ENCODE measurements at places on chromosomes 7 and 10.

- DNase-seq: peak; percentile 10
Measured at GRCh38 chr7:116122972-116123595, 87.3 kb upstream of the TES start.

DNA sequence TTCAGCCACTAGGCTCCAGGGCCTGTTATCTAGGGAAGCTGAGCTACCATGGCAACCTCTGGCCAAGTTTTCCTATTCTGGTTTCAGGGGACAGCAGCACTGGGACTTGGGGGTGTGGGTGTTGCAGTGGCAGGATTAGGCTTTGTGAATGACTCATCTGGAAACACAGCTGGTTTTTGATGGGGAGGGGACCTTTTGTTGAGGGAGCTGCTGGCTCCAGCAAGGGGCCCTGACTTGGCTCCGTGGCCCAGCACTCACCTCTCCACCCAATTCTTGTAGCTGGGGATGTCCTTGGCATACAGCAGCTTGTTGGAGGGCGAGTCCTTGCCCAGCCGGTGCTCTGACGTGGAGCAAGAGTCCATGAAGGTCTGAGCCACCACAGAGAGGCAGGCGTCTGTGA lies 435.9 kb downstream of the PLXNA4 start:
- no peak for DNase-seq

GRCh38 chr10:85767891-85768290 lies 598.7 kb downstream of the GRID1 start:
- DNase-seq: no peak

- DNase-seq: no peak
Measured at GRCh38 chr7:38862666-38863065, 46.3 kb downstream of the VPS41 start.

GRCh38 chr7:112481121-112481736 lies 438 bp downstream of the LSMEM1 start:
- no peak for DNase-seq

GRCh38 chr10:53314876-53315275 lies 542.3 kb upstream of the MBL2 start:
- DNase-seq: peak; percentile 59

Measured in LNCaP clone FGC (cell line).